ENCODE measurements at places on chromosomes 16 and 17. TPM values are rescaled to one million over a fixed set of nuclear protein-coding genes. Genes with fewer than 3 reads are reported as not detected.

RAI1 gene
- polyA plus RNA-seq: 37.5 TPM

- DNase-seq: no peak
Observed at GRCh38 chr16:61148930-61149329, 887.3 kb downstream of the CDH8 start.

DNA sequence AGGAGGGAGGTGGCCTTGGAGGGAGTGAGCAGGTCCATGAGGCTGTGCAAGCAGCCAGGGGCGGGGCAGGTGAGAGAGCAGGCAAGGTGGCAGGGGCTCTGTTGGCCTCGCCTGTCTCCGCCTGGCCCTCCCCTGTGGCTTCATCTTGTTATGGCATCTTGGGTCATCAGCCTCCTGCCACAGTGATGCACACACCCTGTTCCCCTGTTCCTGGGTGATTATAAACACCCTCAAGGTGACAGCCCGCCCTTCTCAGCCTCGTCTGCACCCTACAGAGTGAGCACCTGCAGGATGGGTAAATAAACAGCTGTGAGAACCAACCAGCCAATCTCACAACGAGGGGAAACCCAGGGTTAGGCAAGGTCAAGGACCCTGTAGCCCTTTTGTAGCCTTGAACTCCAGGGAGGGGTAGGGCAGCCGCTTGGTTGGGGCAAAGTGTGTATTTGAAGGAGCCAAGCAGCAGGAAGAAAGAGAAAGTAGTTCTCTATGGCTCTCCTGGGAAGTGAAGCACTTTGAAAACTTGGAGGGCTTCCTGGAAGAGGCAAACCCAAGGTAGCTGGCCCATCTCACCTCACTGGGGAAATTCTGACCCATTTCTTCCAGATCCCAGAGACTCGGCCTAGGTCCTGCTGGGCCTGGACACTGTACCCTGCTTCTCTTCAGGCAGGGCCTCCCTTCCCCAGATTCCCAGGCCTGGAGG is 60.6 kb downstream of the NT5M start:
- DNase-seq: no peak

DNA sequence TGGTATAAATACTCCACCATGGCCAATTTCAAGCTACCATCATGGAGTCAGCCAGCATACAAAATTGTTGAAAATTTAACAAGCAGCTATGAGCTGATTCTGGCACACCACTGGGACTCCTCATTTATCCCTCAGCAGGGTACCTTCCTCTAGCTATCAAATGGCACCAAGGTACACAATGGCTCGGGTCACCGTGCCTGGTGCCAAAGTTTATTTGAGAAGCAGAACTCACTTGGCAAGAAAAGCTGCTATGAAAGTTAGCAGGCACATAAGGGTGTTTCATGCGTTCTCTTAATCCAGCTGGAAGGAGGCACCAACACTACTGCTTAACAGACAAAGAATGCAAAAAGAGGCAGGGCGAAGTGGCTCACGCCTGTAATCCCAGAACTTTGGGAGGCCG is 51.6 kb downstream of the IKZF3 start:
- no peak for DNase-seq

DNA sequence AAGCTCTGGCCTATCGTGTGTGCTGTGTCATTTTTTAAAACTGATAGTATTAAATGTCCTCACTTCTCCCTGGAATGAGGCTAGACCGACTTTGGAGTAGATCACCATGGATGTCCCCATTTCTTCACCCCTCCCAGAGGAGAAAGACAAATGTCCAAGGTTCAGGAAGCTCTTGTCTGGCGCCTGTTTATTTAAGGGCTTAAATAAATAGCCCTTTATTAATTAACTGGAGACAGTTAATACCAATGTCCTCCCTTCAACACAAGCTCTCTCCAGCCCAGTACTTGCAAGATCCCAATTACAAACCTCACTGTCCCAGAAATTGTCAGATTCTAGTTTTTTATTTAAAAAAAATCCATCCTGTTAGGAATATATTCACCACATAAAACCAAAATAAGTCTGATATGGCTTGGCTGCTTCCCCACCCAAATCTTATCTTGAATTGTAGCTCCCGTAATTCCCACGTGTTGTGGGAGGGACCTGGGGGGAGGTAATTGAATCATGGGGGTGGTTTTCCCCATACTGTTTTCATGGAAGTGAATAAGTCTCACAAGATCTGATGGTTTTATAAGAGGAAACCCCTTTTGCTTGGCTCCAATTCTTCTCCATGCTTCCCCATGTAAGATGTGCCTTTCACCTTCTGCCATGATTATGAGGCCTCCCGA is 344.4 kb downstream of the SHISA9 start:
- no peak for DNase-seq

ALDH3A1 gene
- 0.39 TPM for polyA plus RNA-seq

GRCh38 chr16:66164581-66165247 is 201.8 kb upstream of the CDH5 start:
- no peak for DNase-seq

GRCh38 chr17:73493956-73494926 is 150.0 kb downstream of the SDK2 start:
- no peak for DNase-seq

RAB26 gene
- 1.8 TPM for polyA plus RNA-seq

DNA sequence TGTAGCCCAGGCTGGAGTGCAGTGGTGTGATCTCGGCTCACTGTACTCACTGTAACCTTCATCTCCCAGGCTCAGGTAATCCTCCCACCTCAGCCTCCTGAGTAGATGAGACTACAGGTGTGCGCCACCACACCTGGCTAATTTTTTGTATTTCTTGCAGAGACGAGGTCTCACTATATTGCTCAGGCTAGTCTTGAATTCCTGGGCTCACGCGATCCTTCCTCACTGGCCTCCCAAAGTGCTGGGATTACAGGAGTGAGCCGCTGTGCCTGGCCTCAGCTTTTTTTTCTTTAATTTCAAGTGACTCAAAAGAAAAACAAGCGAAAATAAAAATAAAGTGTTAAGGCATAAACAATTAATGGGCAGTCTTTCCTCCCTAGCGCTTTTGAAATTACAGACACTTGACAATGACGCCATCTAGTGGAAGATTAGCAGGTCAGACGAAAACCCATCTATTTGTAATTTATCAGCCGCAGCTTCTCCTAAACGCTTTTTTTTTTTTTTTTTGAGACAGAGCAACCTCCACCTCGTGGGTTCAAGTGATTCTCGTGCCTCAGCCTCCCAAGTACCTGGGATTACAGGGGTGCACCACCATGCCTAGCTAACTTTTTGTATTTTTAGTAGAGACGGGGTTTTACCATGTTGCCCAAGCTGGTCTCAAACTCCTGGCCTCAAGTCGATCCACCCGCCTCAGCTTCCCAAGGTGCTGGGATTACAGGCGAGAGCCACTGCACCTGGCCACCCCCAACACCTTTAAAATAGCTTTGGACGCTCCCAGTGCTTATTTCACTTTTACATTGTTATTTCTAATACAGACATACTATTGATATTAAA is 28.1 kb upstream of the PECAM1 start:
- DNase-seq: peak; percentile 41

HS3ST2 gene
- not detected for polyA plus RNA-seq

GRCh38 chr16:86748652-86749051 is 170.3 kb downstream of the FOXL1 start:
- DNase-seq: no peak
